Myocyte (in vitro differentiated cells): ENCODE measurements at places on chromosomes 16 and 17.

- no peak for DNase-seq
These were observed 18.3 kb upstream of the ADCY7 start for GRCh38 chr16:50247906-50248608.

- peak; percentile 73 for DNase-seq
These were observed 9.7 kb downstream of the MYO15A start for GRCh38 chr17:18117982-18118975.

- no peak for DNase-seq
These were observed 12.0 kb downstream of the PHB1 start for GRCh38 chr17:49402706-49403105.

DNA sequence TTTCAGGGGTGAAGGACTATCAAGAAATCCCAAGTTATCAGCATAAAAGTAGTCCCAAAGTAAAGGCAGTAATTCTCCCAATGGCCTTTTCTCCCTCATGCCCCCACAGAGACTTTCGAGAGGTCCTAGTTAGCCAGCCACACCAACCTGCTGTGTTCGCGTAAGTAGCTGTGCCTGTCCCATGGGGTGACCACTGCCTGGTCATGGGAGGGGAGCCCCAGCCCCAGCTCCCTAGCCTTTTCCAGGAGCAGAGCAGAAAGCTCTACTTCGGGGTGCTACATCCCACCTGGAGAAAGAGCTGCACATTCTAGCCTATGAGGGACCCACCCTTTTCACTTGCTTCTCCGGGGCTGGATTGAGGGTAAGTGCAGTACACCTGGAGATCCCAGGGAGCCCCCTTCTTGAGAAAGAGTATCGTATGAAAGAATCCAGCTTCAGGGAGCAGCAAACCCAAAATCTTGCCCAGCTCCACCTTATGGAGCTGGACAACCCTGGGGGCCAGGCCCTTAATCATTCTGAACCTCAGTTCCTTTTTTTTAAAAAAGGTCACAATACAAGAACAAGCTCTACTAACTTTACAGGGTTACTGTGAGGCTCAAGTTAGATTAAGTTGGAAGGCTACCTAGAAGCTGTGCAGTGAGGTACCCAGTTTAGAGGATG is 8.6 kb upstream of the SOST start:
- no peak for DNase-seq

- DNase-seq, result peak; percentile 88
These were observed at the start of gene COPRS for GRCh38 chr17:31858642-31859486. Gene COPRS, minus strand, starts transcription at chr17:31859244. Its CDS starts 45 bp downstream, at chr17:31859199.

DNA sequence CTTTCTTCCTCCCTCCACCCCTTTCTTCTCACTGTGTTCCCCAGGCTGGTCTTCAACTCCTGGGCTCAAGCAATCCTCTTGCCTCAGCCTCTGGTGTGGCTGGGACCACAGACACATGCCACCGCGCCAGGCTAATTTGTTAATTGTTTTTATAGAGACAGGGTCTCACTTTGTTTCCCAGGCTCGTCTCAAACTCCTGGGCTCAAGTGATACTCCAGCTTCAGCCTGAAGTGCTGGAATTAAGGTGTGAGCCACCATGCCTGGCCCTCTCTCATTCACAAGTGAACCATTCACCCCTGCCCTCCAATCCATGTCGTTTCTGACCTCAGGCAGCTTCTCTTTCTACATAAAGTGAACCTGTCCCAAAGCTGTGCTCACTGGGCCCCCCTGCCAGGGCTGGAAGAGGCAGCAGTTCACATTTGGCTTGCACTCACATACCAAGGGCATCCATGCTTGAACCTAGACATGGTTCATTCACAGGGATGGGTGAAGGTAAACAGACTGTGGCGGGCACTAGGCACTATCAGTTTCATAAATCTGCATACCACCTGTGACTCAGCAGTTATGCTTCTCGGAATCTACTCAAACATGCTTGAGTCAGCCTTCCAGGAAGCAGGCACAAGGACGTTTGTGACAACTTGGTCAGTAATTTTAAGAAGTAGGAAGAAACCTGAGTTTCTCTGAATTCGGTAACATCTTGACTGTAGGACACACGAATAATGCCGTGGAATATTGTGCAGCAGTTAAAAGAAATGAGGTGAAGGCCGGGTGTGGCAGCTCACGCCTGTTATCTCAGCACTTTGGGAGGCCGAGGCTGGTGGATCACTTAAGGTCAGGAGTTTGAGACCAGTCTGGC is 6.0 kb upstream of the RNF213 start:
- peak; percentile 79 for DNase-seq

GRCh38 chr16:22291860-22292318 is 5.3 kb upstream of the POLR3E start:
- DNase-seq, result no peak

GRCh38 chr16:4987580-4988374 is 29.6 kb downstream of the SEC14L5 start:
- DNase-seq, result no peak
